ENCODE measurements at places on chromosomes 3 and 15.
A peak's percentile ranks its signal among the peaks of the same experiment; 100 is the strongest.

DNA sequence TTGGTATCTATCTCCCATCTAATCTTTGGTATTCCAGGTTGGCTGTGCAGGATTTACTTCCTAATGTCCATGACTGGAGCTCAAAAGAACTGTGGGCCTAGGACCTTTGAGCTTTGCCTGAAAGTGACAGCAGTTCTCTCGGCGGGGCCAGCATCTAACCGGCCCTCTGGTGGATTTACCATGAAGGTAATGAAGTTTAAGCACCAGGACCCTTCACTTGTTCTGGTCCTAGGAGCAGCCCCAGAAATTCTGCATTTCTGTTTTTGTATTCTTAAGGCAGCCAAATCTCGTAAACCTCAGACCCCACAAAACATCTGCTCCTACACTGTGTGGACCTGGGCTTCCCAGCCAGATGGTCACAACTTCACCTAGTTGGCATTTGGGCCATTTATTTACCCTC lies 13.0 kb downstream of the CALML4 start:
- no peak for DNase-seq

DNA sequence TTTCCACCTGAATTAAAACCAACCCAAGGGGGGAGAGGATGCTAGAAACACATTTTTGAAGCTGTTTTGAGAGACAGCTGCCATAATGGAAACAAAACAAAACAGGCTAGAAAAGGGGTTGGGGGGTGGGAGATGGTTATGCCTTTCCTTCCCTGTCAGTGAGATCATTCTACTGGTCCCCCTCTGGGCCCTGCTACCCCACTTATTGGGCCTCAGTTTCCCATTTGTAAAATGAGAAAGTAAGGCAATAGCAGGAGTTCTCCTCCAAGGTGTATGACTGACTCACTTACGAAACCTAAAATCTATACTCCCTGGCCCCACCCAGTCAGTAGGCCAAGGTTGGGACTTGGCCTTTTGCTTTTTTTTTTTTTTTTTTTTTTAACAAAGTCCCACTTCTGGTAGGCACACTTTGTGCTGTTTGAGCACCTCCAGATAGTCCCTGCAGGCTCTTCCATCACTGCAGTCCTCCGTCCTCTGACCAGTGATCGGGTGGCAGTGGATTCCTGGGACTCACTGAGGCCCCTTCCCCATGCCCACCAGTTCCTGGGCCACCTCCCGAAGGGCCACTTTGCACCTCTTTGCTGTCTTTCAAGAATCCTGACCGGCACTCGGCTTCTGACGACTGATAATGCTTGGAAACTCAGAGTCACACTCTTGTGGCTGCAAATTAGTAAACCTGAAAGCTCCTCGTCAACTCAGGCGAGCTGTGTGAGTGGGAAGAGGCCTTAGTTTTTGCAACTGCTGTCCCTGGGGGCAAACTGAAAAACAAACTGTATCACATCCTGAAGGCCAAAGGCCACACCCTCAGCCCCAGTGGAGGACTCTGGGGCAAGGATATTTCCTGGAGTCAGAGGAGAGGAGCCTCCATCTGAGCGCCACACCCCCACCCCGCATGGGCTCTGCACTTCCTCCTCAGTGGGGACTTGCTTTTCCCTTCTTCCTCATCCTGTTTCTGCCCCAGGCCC lies 6.7 kb upstream of the PSTPIP1 start:
- no peak for DNase-seq

- DNase-seq, result peak; percentile 0
These were observed 5.2 kb upstream of the EBLN2 start for GRCh38 chr3:73056014-73056844.

DNA sequence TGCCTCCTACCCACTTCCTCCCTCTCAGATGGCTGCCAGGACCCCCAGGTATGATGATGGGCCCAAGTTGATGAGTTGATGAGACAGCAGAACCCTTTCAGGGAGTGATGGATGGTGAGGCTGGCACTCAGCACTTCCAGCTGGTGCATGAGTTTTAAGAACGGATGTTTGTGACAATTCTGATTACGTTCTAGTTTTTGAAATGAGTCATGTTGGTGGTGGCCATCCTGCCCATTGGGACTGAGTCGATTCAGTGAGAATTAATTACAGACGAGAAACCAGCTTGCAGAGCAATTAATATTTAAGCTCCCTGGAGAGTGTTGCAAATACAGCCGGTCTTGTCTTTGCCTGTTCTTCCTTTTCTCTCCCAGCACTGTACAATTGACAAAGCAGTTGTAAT lies 56.9 kb upstream of the NR2C2 start:
- DNase-seq, result no peak

GRCh38 chr3:46661776-46662766 lies 31.4 kb downstream of the ALS2CL start:
- no peak for DNase-seq

DNA sequence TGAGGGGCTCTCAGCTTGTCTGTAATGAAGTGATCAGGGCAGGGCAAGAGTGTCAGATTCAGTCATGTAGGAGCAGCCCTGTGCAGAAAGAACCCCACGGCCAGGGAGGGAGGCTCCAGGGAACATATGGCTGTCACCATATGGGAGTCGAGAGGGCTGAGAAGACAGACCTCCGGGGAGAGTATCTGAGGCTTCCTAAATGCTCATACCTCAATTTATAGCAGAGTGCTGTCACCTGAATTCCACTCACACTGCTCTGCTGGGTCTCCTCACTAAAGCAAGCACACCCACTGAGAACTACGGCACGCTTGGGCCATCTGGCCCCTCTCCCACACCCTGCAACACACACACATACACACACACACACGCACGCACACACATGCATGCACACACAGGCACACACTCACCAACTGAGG lies 92.3 kb upstream of the TJP1 start:
- no peak for DNase-seq

- no peak for DNase-seq
These were observed 3.8 kb upstream of the ZNF385D start for GRCh38 chr3:21754839-21755238.

GRCh38 chr3:194339840-194340239 lies 11.3 kb downstream of the CPN2 start:
- no peak for DNase-seq

- no peak for DNase-seq
These were observed 22.6 kb downstream of the ZIC1 start for GRCh38 chr3:147431751-147432150.

DNA sequence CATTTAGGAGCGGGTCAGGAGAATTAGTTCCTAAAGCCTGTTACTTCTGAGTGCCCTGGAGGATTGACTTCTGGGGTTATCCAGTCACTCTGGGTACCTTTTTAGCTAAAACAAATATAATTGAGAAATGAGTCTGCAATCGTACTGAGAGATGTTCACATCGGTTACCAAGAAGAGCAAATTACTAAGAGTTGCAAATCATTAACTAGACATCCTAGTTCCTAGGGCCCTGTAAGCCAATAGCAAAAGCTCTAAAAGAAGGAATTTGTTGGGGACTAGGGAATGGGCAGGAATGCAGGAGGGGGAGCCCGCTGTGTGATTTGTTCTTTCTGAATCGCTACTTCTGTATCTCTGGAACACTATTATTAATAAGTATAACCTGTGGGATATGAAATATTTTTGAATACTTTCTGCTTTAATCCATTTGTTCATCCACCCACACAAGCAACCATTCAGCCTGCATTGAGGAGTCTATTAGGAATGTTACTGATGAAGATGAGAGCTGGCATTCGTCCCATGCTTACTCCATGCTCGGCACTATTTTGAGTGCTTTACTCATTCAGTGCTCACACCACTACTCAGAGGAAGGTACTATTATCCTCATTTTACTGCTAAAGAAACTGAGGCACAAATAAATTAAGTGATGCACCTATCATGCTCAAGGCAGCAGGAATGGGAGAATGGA lies 31.5 kb upstream of the KY start:
- DNase-seq, result no peak

- DNase-seq, result no peak
These were observed 137.7 kb upstream of the ZPLD1 start for GRCh38 chr3:102297072-102297658.

GRCh38 chr3:166296179-166296783 lies 459.1 kb upstream of the BCHE start:
- DNase-seq, result no peak

GRCh38 chr3:66452303-66453011 lies 48.4 kb downstream of the LRIG1 start:
- no peak for DNase-seq

DNA sequence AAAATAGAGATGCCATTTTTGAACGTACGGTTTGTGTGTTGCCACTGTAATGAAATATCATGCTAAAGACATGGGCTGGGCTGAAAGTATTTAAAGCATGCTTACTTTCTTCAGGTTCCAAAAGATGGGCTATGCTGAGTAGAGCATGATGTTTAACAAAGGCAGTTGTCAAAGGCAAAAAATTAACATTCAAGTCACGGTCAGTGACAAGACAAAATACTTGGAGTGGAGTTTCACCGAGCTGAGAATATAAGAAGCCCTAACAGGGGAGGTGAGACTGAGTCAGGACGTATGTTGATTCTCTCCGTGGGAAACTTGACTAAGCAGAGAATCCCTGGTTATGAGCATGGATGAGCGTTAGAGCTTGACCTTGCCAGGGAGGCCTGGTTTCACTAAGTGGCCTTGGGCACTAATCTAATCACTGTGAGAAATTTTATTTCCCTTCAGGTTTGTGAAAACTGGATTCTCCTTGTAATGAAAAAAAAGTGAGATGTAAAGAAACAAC lies 218.2 kb upstream of the ADAMTS9 start:
- DNase-seq, result no peak

- DNase-seq, result no peak
These were observed 28.6 kb downstream of the TFDP2 start for GRCh38 chr3:142120707-142121106.

DNA sequence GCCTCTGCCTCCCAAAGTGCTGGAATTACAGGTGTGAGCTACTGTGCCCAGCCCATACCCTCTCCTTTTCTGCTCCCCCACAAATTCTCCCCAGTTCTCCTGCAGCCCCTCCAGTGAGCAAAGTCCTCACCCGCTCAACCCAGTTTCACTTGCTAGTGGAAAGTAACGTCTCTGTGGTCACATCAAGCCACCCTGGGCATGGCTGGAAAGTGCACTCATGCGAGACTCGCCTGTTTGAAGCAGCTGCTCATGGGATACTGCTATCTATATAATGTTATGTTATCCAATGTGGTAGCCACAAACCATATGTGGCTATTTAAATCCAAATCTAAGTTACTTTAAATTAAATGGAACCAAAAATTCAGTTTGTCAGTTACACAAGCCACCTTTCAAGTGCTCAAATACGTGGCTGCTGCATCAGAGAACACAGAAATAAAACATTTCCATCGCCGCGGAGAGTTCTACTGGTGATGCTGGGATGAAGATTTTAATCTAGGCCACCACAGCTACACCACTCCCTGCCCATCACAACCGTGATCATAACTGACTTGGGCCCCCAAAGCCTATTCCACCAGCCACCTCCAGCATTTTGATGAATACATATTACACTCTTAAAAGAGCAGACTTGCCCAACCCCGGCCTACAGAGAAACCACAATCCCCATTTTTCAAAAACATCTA lies 119.4 kb downstream of the LIPC start:
- no peak for DNase-seq

DNA sequence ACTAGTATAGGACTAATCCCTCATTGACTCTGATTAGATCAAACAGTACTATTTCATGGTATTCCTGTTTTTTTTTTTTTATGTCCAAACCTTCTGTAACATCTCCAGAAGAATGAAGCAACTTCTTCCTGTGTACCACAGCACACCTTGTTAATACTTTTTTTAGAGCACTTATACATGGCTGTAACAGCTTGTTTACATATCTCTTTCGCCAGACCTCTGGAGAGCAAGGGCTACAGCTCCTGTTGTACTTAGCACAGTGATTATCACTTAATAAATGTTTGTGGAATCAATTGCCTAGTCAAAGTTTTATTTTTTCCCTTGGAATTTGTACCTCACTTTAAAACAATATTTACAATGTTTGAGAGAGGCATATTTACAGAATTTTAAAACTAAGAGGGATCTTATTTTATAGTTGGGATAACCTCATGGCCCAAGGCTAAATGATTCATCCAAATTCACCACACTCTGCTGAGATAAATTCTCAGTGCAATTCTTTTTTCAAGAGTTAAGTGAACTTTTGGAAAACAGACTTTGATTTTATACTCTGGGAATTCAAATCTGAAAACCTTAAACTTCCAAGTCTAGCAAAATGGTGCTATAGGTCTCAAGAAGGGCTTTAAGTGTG lies 9.2 kb upstream of the GATM start:
- DNase-seq, result no peak

- DNase-seq, result no peak
These were observed 253.0 kb downstream of the FOXP1 start for GRCh38 chr3:71330505-71330904.

DNA sequence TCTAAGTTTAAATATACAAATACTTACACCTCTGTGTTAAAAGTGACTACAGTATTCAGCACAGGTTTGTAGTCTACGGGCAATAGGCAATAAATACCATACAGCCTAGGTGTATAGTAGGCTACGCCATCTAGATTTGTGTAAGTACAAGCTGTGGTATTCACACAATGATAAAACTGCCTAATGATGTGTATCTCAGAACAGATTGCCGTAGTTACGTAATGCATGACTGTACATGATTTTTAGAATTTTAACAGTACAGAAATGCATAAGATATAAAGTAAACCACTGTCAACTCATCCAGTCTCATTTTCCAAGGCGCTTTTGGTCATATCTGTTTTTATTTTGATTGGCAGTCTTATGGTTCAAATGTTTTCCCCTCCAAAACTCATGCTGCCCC lies 365.7 kb downstream of the CTNNB1 start:
- no peak for DNase-seq

GRCh38 chr3:72086743-72087087 lies 301.8 kb upstream of the PROK2 start:
- no peak for DNase-seq

DNA sequence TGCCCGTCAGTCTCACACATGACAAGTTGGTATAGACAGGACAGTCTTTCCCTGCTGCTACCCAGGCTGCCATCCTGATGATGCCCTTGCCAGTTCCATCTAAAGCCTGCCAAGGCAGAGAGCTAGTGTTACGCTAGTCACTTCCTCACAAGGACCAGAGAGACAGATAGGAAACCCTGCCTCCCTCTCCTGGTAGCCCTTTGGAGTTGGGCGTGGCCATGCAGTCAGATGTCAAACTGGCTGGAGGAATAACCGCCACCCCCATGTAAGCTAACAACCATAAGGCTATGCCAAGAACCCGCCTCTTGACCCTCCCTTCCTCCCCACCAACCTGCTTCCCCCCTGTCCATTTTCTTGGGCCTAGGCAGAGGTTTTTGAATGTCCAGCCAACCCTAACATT lies 2.8 kb downstream of the TMEM115 start:
- DNase-seq, result no peak
